ENCODE measurements at places on chromosomes 1 and 21.

GRCh38 chr1:155026154-155026553 lies 7.4 kb downstream of the DCST2 start:
- DNase-seq = no peak

DNA sequence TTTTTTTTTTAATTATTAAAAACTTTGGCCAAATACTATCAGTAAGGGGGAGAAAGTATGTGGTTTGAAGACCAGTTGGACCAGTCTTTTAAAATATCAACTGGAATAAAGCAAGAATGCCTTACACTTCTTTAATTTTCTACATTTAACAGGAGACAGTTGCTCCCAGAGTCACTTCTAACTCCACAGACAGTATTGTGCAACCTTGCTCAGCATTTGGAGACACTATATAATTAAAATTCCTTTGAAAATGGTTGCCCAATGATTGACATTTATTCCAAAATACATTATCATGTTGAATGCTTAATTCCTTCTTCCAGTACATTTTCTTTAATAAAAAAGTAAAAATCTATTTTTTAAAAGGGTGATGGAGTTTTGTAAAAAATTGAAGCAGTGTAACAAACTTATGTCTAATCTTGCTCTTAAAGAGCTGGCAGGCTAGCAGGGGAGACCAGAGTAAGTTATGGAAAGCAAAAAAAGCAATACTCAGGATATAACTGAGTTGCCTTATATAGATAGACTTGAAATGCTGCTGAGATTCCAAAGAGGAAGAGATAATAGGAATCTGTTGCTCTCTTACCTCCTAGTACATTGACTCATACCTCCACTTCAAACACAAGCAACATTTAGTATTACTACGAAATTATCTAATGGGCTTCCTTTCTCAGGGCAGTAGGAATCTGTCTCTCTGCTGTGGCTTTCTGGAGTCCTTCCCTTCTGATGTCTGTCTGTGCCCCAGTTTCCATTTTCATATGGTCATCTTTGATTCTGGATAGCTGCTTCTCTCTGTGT lies 69.7 kb upstream of the RGL1 start:
- no peak for DNase-seq

- DNase-seq = no peak
Measured at GRCh38 chr1:27092888-27093287, 62.0 kb downstream of the SLC9A1 start.

DNA sequence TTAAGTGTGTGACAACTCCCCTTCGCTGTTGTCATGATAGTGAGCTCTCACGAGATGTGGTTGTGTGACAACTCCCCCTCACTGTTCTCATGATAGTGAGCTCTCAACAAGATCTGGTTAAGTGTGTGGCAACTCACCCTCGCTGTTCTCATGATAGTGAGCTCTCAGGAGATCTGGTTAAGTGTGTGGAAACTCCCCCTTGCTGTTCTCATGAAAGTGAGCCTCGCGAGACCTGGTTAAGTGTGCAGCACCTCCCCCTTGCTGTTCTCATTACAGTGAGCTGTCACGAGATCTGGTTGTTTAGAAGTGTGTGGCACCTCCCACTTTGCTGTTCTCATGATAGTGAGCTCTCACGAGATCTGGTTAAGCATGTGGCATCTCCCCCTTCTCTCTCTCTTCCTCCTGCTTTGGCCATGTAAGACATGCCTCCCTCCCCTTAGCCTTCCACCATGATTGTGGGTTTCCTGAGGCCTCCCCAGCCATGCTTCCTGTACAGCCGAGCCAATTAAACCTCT lies 25.1 kb upstream of the LSS start:
- DNase-seq = no peak

GRCh38 chr1:29482991-29483390 lies 246.7 kb downstream of the PTPRU start:
- DNase-seq = no peak

DNA sequence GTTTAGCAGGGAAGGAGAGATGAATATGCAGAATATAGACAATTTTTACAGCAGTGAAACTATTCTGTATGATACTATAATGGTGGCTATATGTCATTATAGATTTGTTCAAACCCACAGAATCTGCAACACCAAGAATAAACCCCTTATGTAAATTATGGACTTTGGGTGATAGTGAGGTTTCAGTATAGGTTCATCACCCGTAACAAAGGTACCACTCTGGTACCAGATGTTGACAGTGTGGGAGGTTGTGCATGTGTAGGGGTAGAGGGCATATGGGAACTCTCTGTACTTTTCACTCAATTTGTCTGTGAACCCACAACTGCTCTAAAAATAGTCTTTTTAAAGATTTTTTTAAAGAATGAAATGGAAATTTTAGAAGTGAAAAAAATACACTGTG lies 29.9 kb upstream of the PRDX6 start:
- DNase-seq = no peak

- no peak for DNase-seq
Measured at GRCh38 chr1:117436513-117436912, 69.3 kb downstream of the MAN1A2 start.

- no peak for DNase-seq
Measured at GRCh38 chr1:65259816-65260215, 49.5 kb upstream of the DNAJC6 start.

DNA sequence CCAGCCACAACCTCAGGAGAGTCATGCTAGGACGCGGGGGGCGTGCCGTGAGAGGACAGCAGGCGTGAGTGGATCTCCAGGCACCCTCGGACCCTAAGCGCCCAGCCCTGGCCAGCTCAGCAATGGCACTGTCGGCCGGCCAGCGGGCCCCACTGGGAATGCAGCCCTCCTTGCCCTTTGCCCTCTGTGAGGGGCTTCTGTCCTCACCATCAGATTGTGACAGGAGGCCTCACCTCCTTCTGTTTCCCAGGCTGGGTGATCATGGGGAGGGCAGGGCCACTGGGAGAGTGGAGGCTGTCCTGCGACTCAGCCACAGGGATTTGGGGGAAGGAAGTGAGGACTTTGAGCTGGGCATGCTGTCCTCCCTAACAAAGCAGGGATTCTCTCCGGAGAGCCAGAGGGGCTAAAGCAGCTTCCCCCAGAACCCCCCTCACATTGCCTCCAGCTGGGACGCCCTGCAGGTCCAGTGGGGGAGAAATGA lies 6.6 kb upstream of the LRRC3 start:
- no peak for DNase-seq

DNA sequence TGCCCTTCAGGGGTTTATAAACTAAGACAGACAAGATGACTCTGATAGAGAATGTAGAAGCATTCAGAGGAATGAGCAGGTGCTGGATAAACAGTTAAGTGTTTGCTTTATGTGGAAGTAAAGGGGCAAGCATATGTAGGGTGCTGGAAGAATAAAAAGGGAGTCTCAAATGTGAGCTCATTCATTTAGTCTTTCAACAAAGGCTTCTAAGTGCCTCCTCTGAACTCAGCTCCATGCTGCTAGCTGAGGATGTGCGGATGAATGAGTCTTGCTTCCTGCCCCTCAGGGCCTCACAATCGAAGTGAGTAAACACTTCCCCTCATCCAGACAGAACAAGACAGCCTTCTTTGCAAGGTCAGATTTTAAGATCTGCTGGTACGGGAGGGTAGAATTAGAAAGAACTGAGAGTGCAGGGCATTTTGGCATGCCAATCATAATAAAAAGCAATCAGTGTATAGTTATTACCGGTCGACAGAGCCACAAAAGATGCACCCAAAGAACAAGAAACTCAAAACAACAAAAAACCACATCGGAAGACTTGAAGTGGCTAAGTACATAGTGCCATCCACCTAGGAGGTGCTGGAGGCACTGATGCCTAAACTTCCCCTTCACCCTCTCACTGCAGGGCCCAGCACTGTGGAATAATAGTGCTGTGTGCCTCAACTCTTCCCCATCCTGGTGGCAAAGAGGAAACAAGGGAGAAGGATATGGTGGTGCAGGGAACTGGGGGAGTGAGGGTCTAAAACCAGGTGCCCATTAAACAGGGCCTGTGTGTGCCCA lies 69.8 kb downstream of the TNR start:
- no peak for DNase-seq

- no peak for DNase-seq
Measured at GRCh38 chr1:180415985-180416633, 86.3 kb downstream of the ACBD6 start.

DNA sequence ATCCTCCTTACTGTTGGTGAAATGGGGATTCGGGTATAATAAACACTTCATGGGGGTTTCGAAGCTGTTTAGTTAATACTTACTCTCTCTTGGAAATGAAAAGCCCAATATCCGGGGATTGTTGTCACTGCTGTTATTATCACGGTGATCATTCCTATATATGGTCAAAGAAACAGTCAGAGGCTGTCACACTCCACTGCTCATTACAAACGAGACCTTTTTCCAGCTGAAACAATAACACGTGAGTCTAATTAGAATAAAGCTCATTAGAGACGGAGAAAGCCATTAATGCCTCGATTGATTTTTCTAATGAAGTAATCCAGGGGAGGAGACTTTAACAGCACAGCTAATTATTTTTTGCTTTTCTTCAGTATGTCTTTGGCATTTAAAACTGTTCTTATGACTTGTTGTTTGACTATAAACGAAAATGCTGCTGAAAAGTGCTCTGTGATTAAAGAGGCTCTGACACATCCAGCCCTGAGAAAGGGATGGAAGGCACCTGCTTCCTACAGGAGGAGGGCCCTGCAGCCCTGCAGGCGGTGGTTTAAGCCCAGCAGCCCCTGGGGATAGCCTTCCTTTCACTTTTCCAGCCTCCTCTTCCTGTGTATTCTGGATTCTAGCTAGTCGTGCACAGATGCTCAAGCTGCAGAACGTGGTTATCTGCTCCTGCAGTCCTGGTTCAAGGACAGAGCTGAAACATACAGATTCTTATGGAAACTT lies 143.6 kb downstream of the EDEM3 start:
- no peak for DNase-seq

GRCh38 chr1:19003371-19004290 lies 47.2 kb upstream of the IFFO2 start:
- DNase-seq = no peak

- no peak for DNase-seq
Measured at GRCh38 chr1:208054911-208055379, 144.0 kb upstream of the CD34 start.

DNA sequence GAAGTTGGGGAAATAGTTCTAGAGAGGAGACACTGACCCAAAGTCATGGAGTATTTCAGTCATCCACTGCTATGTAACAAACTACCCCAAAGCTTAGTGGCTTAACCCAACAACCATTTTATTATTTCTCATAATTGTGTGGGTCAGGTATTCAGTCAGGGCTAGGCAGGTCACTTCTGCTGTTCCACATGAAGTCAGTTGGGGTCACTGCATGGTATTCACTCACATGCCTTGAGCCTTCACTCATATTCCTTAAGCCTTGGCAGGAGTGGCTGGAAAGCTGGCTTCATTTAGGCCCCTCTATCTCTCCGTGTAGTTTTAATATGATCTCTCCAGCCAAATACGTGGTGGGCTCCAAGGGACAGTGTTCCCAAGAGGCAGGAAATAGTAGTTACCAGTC lies 17.5 kb upstream of the RNF11 start:
- no peak for DNase-seq

DNA sequence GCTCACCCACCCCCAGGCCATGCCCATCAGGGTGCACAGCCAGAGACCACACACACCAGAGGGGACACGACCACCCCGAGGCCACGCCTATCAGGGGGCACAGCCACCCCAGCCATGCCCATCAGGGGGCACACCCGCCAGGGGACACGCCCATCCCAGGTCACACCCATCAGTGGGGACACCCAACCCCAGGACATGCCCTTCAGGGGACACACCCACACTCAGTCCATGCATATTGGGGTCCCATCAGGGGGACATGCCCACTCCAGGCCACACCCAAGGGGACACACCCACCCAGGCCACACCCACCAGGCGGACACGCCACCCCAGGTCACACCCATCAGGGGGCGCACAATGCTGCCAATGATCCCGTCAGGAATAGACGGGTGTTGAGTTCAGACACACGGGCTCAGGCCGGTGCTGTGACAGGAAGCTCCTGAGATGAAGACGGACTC lies 20.7 kb downstream of the MCM3AP start:
- DNase-seq = no peak

- no peak for DNase-seq
Measured at GRCh38 chr21:42027085-42027821, 17.1 kb upstream of the ZBTB21 start.

Data from breast epithelium (tissue), 4 donors.